ENCODE measurements at places on chromosomes 1 and 21. TPM values are rescaled to one million over a fixed set of nuclear protein-coding genes. Genes with fewer than 3 reads are reported as not detected.

The E2F2 gene
- total RNA-seq, result 1.1 TPM

GRCh38 chr1:91397605-91398004 is 7.0 kb downstream of the HFM1 start:
- no peak overlapping the region for H3K27ac ChIP-seq
- H3K36me3 ChIP-seq, result no peaks in the 10 kb centered on the region
- DNase-seq, result no peak
- H3K4me3 ChIP-seq, result no peak overlapping the region

GRCh38 chr1:64595871-64596515 is 126.1 kb downstream of the CACHD1 start:
- H3K4me1 ChIP-seq, result peaks cover 37% of the 10 kb centered on the region
- no peaks in the 10 kb centered on the region for H3K36me3 ChIP-seq
- no peak overlapping the region for H3K27ac ChIP-seq

DNA sequence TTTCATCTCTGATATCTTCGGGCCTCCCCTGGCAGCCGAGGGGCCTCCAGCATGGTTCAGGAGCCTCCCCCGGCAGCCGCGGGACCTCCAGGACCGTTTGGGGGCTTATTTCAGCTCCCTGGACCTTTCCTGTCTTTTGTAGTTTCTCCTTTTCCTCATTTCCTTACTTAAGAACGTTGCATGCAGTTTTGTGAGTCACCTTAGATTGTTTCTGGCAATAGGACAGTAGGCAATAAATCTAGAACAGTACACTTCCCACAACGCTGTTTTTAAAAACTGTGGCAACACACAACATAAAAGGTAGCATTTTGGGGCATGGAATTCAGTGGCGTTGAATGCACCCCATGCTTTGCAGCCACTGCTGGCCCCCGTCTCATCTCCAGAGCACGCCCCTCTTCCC is 24.4 kb downstream of the FAAP20 start:
- no peaks in the 10 kb centered on the region for H3K4me1 ChIP-seq
- no peaks in the 10 kb centered on the region for H3K27me3 ChIP-seq
- H3K4me3 ChIP-seq, result no peak overlapping the region
- peaks cover 26% of the 10 kb centered on the region for H3K36me3 ChIP-seq
- no peak overlapping the region for H3K27ac ChIP-seq
- DNase-seq, result no peak

GRCh38 chr1:227994632-227995300 is 12.0 kb upstream of the WNT3A start:
- H3K36me3 ChIP-seq, result no peaks in the 10 kb centered on the region
- no peak for DNase-seq
- no peak overlapping the region for H3K4me3 ChIP-seq
- H3K27ac ChIP-seq, result no peak overlapping the region
